HT1080 (cell line): ENCODE measurements at places on chromosomes 12 and 14. TPM values are rescaled to one million over a fixed set of nuclear protein-coding genes. Genes with fewer than 3 reads are reported as not detected.

DNA sequence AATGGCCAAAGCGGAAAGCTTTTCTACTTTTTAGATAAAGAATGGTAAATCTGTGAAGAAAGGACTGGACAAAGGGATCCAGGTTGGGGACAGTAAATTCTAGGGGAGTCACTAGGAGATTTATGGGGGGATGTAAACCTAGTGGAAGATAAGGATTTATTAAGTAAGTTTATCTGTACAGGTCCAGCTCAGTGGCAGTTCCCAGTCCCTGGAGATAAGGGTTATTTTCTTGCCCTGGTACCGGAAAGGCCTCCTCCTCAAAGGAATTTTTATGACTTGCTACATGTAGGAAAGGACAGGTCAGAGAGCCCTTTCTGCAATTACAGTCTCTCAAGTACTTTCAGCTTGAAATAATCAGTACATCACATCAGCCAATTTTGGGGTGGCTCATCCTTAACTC lies 72.6 kb upstream of the BICD1 start:
- no peak for DNase-seq

DNA sequence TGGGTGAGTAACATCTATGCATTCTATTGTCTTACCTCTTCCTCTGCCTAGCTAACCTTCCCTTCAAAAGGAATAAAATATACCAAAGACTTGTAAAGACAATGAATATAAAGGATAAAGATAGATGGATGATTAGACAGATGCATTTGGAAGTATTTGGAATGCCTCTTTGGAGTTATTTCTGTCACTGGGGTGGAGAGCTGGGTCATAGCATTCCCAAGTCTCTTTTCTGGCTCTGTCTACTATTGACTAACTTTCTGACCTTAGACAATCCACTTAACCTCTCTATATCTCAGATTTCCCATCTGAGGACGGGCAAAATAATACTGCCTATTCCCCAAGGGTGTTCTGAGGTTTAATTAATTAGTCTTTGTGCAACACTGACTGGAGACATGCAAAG lies 517.4 kb downstream of the DIO2 start:
- no peak for DNase-seq

- DNase-seq: no peak
Observed at GRCh38 chr12:30902001-30902400, 24.5 kb upstream of the TSPAN11 start.

DNA sequence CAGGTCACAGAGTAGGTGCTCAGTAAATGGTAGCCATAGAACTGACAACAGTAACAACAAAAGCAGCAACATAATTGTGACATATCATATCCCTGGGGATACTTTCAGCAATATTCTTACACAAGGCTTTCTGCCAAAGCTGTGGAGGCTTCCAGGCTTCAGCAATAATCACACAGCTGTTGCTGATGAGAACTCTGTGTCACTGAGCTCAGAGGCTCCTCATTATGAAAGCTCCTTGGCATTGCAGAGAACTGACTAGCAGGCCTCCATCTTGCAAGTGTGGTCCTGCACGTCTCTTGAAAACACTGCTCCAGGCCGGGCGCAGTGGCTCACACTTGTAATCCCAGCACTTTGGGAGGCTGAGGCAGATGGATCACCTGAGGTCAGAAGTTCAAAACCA lies 97.3 kb upstream of the BTG1 start:
- DNase-seq: no peak

Gene CCND2
- 3.2 TPM in 2 replicates for total RNA-seq

Gene TAS2R20
- total RNA-seq: 0.05 and 0.67 TPM in 2 replicates
